ENCODE measurements at places on chromosomes 11 and 22. TPM values are rescaled to one million over a fixed set of nuclear protein-coding genes. Genes with fewer than 3 reads are reported as not detected.

The GSTT2 gene
- not detected for total RNA-seq

The TSKU gene
- total RNA-seq = 43.0 TPM

The LRRN4CL gene
- 1.4 TPM for total RNA-seq

The JAML gene
- not detected for total RNA-seq

The GSTT4 gene
- total RNA-seq = not detected

The LGALS12 gene
- total RNA-seq = not detected

The SDHD gene
- total RNA-seq = 215 TPM

The SLC22A9 gene
- not detected for total RNA-seq

The TLCD5 gene
- 1.4 TPM for total RNA-seq

The FOLR1 gene
- total RNA-seq = not detected

The ASRGL1 gene
- 0.14 TPM for total RNA-seq

The RBMXL2 gene
- total RNA-seq = not detected

The NRGN gene
- not detected for total RNA-seq

The KCNQ1 gene
- total RNA-seq = 6.9 TPM

The OR5M10 gene
- total RNA-seq = not detected

The FGF19 gene
- not detected for total RNA-seq

The ZNRF3 gene
- total RNA-seq = 8.1 TPM

The MS4A3 gene
- not detected for total RNA-seq

The TRIM49 gene
- total RNA-seq = not detected

The LRRC4C gene
- total RNA-seq = not detected

The CSRP3 gene
- not detected for total RNA-seq

The OR52E8 gene
- not detected for total RNA-seq

The TEX12 gene
- total RNA-seq = 0.50 TPM

The OR10G7 gene
- total RNA-seq = not detected

The GLYATL2 gene
- total RNA-seq = under 0.01 TPM

The MFRP gene
- total RNA-seq = not detected

The RASD2 gene
- under 0.01 TPM for total RNA-seq

The LMNTD2 gene
- total RNA-seq = 2.0 TPM

The SERGEF gene
- total RNA-seq = 19.7 TPM

The DDI1 gene
- total RNA-seq = not detected

The GAL3ST3 gene
- not detected for total RNA-seq

The OMP gene
- not detected for total RNA-seq

The PLAAT4 gene
- total RNA-seq = 8.6 TPM

The TRPM5 gene
- total RNA-seq = not detected

The OR4C15 gene
- not detected for total RNA-seq

The ANO5 gene
- not detected for total RNA-seq

The RAG2 gene
- total RNA-seq = not detected

The SMTNL1 gene
- total RNA-seq = not detected
